ENCODE measurements at places on chromosomes 16 and 17.

DNA sequence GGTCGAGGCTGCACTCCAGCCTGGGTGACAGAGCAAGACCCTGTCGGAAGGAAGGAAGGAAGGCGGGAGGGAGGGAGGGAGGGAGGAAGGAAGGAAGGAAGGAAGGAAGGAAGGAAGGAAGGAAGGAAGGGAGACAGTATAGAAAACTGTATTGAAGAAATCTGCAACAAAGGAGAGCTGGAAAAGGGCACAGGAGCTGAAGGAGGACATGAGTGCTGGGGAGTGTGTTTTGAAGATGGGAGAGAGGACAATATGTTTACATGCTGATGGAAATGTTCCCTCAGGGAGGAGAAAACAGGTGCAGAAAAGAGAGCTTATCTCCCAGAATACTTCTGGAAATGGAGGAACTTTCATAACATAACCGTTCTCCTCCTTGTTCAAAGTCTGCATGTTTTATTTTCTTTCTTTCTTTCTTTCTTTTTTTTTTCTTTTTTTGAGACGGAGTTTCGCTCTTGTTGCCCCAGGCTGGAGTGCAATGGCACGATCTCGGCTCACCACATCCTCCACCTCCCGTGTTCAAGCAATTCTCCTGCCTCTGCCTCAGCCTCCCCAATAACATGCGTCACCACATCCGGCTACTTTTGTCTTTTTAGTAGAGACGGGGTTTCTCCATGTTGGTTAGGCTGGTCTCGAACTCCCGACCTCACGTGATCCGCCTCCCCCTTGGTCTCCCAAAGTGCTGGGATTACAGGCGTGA is 2.7 kb upstream of the HAP1 start:
- DNase-seq: no peak

DNA sequence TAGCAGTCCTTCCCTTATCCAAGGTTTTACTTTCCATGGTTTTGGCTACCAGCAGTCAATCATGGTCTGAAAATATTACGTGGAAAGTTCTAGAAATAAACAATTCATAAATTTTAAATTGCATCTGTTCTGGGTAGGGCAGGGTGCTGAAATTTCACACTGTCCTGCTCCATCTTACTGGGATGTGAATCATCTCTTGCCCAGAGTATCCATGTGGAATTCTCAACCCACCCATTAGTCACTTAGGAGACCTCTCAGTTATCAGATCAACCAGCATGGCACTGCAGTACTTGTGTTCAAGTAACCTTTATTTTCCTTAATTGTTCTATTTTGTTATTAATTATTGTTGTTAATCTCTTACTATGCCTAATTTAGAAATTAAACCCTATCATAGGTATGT is 202.8 kb upstream of the CPHXL start:
- no peak for DNase-seq

DNA sequence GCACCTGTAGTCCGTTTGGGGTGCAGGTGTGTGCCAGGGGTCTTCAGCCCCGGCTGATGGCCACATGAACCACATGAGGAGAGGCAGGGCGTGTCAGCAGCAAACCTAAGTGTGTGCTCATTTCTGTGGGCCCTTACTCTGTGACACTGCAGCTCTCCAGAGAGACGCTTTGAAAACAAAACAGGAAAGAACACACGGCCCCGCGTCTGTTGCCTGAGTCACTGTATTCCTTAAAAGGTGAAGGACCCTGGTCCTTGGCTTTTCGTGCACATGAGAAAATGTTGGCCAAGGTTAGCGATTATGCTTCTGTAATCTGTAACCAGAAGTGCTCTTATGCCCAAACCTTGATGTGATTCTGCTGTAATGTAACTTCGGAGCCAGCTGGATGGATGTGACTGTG is 22.6 kb downstream of the ENDOV start:
- no peak for DNase-seq

DNA sequence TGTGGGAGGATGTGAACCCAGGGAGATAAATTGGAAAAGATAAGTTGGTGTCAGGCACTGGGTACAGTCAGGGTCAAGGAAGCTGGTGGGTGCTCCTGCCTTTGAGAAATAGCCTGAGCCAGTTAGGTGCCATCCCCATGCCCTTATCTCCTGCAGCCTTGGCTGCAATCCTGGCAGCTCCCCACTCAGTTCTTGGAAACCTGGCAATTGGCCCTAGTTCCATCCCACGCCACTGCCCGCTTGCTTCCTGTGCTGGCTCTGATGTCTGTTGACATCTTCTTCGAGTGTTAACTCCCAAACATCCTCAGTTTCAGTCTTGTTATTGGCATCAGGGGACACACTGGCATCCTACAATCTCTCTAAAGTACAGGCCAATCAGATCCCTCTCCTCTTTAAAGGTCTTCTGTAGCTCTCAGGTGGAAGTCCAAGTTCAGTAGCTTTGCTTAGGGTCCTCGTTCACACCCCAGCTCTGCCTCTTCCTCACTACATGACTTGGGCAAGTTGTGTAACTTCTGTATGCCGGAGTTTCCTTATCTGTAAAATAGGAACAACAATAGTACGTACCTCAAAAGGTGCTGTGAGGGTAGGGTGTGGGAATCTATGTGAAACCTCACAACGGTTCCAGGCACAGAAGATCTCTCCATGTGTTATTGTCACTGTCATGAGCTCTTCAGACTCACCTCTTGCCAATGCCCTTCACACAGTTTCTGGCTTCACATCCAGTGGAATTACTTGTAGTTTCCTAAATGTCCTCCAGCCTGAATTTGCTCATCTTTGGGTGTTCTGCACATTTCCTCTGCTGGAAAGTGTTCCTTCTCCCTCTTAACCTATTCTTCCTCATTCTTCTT is 13.5 kb upstream of the PRKAR1A start:
- no peak for DNase-seq

- DNase-seq: no peak
Observed at GRCh38 chr17:841313-841712, 59.2 kb downstream of the MRM3 start.

- DNase-seq: no peak
Observed at GRCh38 chr16:4315186-4316107, at the start of gene GLIS2. GLIS2 (plus strand) TSS chr16:4316067; CDS start chr16:4332281, 16,214 bp downstream.

- no peak for DNase-seq
Observed at GRCh38 chr17:71203953-71204352, 916.9 kb upstream of the SOX9 start.

GRCh38 chr16:67884-68789 is 4.3 kb downstream of the RHBDF1 start:
- DNase-seq: no peak

- DNase-seq: no peak
Observed at GRCh38 chr17:74778960-74779359, 2.8 kb upstream of the NAT9 start.

DNA sequence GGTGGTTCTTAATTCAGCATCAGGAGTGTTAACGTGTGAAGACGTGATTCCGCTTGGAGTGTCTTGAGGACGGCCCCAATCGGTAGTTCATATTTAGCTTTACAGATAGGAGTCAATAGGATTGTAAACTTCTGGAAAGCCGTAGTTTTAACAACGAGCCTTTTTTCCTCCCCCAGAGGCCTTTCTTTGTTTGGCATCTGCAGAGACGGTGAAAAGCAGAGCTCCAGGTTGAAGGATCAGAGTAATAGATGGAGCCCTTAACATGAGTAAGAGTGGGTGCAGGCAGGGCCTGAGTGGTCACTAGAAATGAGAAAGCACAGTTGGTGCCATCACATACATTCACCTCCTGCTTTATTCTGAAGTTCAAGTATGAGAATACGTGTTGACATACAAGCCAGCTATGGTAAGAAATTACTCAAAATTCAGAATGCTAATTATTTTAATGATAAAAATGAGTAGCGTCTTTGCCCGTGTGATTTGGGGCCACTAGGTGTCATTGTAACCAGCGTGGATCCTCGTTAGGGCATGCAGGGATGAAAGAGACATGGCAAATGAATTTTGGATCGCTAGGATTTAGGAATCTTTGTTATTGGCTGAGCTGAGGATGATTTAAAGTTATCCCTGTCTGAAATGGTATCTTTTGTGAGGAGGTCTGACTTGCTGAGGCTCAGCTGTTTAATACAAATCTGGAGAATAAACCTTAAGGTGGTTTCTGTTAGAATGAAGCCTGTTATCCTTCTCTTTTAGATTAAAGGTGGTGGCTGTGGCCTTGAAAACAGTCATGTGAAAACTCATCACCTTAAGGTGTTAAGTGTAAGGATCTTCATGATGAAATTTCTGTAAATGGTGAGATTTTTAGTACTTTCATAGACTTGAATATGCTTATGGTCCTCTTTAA is 18.6 kb downstream of the PRCD start:
- DNase-seq: peak; percentile 85

DNA sequence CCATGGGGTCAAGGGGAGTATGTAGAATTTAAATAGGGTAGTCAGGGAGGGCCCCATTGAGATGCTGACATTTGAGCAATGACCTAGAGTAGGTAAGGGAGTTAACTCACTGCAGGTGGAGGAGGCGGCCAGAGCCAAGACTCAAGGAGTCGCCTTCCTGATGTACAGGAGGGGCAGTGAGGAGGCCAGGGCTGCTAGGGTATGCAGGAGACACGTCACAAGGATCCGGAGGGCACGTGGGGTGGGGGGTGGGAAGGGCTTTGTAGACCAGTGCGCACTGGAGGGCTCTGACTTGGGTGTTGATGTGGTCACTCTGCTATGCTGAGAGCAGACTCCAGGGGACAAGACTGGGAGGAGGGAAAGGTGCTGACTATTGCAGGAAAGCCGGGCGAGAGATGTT is 37.5 kb downstream of the SPECC1 start:
- no peak for DNase-seq

GRCh38 chr16:29820271-29820701 is at the start of gene MVP:
MVP (plus strand) TSS chr16:29820462; CDS start chr16:29830550, 10,088 bp downstream.
- DNase-seq: no peak

DNA sequence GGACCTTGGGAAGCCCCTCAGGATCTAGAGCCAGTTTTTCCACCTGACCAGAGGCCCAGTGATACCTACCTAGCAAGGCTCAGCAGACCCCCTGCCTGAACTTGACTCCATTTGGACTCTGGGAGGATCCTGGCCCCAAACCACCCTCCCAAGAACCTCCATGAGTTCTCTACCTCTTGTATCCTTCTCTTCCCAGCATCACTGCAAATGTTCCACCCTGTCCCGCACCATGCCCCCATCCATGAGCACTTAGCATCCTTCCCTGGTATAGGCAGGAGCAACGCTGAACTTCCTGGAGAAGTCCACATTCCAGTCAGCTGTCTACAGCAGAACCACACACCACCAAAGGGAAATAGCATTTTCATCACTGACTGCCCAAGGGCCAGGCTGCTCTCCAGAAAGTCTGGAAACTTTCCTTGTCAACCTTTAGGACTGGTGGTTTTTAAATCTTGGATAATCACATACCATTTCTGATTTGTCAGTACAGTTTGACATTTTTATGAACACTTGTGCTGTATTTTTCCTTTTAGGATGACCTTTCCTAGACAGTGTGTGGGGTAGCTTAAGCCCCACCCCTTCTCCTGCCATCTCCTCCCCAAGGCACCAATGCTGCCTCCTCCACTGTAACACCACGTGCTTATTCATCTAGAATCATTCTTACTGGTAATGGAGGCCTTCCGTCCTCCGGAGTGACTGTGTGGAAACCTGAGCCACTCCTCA is 13.9 kb downstream of the EIF4A3 start:
- DNase-seq: no peak

GRCh38 chr17:58388302-58389190 is 28.8 kb downstream of the RNF43 start:
- no peak for DNase-seq
